ENCODE measurements at places on chromosomes 16 and 17. TPM values are rescaled to one million over a fixed set of nuclear protein-coding genes. Genes with fewer than 3 reads are reported as not detected.

The RSL1D1 gene
- total RNA-seq: 206 TPM

The CNGB1 gene
- 1.4 TPM for total RNA-seq

The ATP1B2 gene
- not detected for total RNA-seq

The EVI2B gene
- not detected for total RNA-seq

The TNFSF13 gene
- 5.2 TPM for total RNA-seq

The SLC35G6 gene
- total RNA-seq: not detected

The RILP gene
- total RNA-seq: 18.2 TPM

The ZSWIM7 gene
- 16.0 TPM for total RNA-seq

DNA sequence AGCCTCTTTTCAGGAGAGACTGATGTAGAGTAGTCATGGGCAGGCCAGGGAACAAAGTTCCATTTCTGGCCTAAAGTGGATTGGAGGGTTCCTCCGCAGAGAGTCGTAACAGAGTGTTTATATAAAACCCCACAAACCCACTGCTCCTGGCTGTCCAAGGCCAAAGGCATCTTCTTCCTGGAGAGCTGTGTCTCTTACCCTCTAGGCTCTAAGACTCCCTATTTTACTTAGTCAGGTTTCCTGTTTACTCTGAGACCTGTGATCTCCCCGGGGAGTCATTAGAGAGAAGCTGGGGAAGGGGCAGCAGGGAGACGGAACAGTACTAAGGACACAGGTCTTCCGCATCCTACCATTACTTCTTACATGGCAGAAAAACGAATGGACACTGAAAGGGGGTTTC lies 69.5 kb downstream of the HIC1 start:
- DNase-seq: no peak

GRCh38 chr17:68161644-68162428 lies 86.0 kb upstream of the AMZ2 start:
- DNase-seq: peak; percentile 2

- no peak for DNase-seq
Measured at GRCh38 chr16:2071454-2072202, 23.8 kb downstream of the TSC2 start.

- no peak for DNase-seq
Measured at GRCh38 chr17:57774872-57775271, 29.8 kb upstream of the CCDC182 start.

- no peak for DNase-seq
Measured at GRCh38 chr17:48497103-48497502, 33.7 kb downstream of the HOXB1 start.

GRCh38 chr16:65794973-65795372 lies 571.5 kb upstream of the CDH5 start:
- DNase-seq: no peak

GRCh38 chr17:6684460-6684783 lies 28.7 kb downstream of the SLC13A5 start:
- DNase-seq: no peak

- DNase-seq: no peak
Measured at GRCh38 chr16:28623172-28623711, 13.4 kb upstream of the SULT1A1 start.

DNA sequence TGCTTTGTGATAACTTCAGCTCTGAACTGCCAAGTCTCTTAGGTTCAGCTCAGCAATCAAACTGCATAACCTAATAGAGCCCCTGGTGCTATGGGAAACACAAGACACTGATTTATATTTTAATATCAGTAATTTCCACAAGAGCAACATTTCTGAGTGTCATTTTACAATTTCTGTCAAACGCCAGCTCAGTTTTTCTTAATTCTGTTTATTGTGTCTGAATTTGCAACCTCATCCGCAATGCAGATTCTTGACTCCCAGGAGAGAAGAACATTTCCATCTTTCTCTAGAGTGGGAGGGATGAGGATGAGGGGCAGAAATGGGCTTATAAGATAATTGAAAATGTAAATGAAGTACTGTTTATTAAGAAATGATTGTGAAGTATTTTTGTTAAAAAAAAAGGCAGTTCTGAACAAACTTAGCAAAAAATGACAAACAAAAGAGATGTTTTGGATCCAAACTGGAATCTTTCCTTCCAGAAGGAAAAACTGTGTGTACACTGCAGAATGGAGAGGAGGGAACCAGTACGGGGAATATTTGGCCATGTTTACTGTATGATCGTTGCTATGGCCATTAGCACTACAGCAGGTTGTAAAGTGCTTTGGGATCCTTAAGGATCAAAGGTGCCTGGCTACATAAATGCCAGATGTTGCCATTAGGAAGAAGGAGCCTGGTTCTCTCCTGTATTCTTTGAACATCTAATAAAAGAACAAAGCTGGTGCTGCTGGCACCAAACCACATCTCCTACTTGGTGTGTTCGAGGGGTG lies 7.4 kb upstream of the PMFBP1 start:
- DNase-seq: no peak

- no peak for DNase-seq
Measured at GRCh38 chr17:56351675-56352074, 198.4 kb downstream of the ANKFN1 start.

- no peak for DNase-seq
Measured at GRCh38 chr17:7328840-7329373, at the start of gene NEURL4. NEURL4 (minus strand) TSS chr17:7329335; CDS start chr17:7329312, 23 bp downstream.

GRCh38 chr16:75097191-75097761 lies 19.3 kb downstream of the LDHD start:
- DNase-seq: no peak

DNA sequence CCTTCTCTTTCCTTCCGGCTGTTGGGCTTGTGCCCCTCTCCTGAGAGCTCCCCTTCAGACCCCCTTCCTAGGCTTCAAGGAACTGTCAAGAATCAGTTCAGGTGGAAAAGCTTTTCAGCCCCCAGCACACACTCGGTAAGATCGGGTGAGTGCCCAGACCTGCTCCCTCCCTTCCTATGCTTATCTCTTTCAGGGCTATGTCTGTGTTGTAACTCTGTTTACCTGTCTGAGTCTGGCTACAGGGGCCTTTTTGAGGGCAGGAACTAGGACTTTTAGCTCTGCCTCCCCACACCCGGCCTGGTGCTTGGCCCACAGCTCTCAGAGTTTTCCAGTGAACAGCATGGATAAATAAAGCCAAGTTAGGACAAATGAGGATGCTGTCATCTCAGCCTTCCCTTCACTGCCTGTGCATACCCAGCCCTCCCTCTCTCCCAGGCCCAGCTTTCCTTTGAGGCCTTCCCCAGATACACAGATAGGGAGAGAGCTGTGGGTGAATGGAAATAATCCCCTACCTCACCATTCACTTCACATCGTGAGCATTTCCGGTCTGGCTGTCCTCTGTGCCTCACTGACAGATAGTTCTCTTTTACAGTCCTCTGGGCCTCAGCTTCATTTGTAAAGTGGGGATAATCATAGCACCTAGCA lies 5.7 kb upstream of the MRPS23 start:
- no peak for DNase-seq

- no peak for DNase-seq
Measured at GRCh38 chr17:11205659-11206058, 35.4 kb upstream of the SHISA6 start.

GRCh38 chr16:74700438-74701225 lies at the start of gene MLKL:
MLKL (minus strand) TSS chr16:74700862; CDS start chr16:74695757, 5,105 bp downstream.
- DNase-seq: no peak

DNA sequence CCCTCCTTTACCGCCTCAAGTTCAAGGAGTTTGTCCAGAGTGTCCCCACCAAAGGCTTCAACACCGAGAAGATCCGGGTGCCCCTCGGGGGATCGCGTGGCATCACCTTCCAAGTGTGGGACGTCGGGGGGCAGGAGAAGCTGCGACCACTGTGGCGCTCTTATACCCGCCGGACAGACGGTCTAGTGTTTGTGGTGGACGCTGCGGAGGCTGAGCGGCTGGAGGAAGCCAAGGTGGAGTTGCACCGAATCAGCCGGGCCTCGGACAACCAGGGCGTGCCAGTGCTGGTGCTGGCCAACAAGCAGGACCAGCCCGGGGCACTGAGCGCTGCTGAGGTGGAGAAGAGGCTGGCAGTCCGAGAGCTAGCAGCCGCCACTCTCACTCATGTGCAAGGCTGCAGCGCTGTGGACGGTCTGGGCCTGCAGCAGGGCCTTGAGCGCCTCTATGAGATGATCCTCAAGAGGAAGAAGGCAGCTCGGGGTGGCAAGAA lies 1.1 kb downstream of the ARL4D start:
- DNase-seq: no peak

Data from epithelial cell of proximal tubule (primary cell).